NCI-H1105 treated with DMSO at 0.1 percent for 48 hours (cell line): ENCODE measurements at places on chromosomes 6 and 20.

DNA sequence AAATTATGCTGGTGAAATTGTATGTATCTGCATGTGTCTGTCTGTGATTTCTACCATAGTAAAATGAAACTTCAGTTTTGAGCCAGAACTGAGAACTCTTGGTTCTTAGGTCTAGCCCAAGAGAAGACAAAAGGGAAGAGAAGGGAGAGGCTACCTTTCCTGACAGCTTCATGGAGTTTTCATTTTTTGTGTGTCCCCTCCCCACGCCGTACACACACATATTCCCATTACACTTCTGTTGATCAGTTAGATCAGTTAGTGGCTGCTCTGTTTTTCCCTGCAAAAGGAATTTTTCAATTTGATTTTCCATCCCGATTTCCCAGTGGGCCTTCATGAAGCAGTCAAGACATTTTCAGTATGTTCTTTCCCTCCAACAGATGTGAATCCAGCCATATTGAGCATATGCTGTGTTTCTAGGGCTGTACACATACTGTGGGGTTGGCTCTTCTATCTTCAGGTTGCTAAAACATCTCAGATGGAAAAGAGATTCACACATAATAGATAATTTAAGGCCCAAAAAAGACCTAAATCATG is 52.5 kb downstream of the HIVEP1 start:
- DNase-seq = no peak

DNA sequence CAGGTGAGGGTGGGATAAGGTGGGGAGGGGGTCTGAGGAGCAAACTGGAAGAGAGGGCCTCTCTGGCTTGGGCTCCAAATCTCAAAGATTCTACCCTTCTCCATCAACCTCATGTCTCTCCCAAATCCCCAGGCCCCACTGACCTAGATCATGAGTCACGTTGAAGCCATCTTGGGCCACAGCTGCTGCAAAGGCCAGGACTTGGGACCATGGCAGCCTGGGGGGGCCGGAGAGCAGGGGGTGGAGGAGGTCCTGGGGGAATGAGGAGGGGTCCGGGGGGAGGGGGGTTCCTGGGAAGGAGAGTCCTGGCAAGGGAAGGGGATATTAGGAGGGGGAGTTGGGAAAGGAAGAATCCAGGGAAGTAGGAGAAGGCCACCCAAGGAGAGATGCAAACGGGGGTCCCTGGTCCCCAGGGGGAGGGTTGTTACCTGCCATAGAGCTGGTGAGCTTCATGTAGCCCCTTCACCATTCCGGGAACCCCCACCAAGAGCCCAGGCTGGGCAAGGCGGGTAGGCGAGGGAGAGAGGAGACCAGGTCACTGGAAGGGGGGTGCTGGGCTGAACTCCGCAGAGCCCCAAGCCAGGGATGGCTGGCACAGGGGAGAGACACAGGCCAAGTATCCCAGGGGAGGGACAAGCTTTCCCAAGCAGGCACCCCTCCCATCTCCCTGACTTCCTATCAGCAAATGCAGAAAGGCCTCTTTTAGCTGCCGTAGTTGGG is 12.7 kb downstream of the GGT7 start:
- no peak for DNase-seq

- no peak for DNase-seq
These were observed 52.2 kb downstream of the MYH7B start for GRCh38 chr20:35007891-35008290.

GRCh38 chr6:129923530-129924250 is 62.6 kb upstream of the TMEM244 start:
- no peak for DNase-seq

GRCh38 chr6:11217360-11218101 is 14.9 kb downstream of the NEDD9 start:
- peak; percentile 22 for DNase-seq
